ENCODE measurements at places on chromosomes 2 and 18. TPM values are rescaled to one million over a fixed set of nuclear protein-coding genes. Genes with fewer than 3 reads are reported as not detected.
A peak's percentile ranks its signal among the peaks of the same experiment; 100 is the strongest.

DNA sequence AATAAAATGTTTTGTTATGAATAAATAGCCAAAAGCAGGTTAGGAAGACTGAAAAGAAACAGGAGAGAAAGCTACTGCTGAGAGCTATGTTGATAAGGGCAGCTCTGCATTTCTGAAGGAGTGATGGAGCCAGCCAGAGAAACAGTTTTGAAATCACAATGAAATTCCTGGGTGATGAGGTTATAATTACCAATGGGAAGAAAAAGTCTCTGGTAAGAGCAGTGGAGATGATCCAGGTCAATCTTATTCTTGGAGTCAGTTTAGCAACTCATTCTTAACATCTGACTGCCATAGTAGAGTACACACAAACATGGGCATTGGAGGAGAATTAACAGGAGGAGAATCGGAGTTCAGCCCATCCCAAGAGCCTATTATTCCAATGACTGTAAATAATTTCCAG is 2.4 kb downstream of the ALKAL2 start:
- no peak overlapping the region for H3K4me3 ChIP-seq
- no peak overlapping the region for H3K27ac ChIP-seq
- H3K27me3 ChIP-seq: peaks cover 11% of the 10 kb centered on the region
- peaks cover 3% of the 10 kb centered on the region for H3K4me1 ChIP-seq
- peaks cover 3% of the 10 kb centered on the region for H3K36me3 ChIP-seq

- peak; percentile 62 for DNase-seq
- peaks cover 21% of the 10 kb centered on the region for H3K4me1 ChIP-seq
- H3K27ac ChIP-seq: peak overlapping the region; percentile 81
- no peaks in the 10 kb centered on the region for H3K36me3 ChIP-seq
- H3K27me3 ChIP-seq: no peaks in the 10 kb centered on the region
Measured at GRCh38 chr18:57845605-57846074, 42.5 kb upstream of the ATP8B1 start.

DNA sequence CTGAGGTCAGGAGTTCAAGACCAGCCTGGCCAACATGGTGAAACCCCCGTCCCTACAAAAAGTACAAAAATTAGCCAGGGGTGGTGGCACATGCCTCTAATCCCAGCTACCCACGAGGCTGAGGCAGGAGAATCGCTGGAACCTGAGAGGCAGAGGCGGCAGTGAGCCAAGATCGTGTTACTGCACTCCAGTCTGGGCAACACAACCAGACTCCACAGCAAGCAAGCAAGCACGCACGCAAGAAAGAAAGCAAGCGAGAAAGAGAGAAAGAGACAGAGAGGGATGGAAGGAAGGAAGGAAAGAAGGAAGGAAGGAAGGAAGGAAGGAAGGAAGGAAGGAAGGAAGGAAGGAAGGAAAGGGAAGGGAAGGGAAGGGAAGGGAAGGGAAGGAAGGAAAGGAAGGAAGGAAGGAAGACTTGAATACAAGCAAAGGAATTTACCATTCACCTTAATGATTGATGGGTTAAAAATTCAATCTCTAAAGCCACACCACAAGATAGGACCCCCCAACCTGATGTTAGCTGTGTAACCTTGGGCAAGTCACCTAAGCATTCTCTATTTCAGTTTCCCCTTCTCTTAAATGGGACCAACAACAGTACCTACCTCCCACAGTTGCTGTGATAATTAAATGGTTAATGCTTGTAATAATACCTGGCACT is 181.7 kb downstream of the ATAD2B start:
- no peak for DNase-seq
- H3K27me3 ChIP-seq: no peaks in the 10 kb centered on the region
- no peak overlapping the region for H3K27ac ChIP-seq
- no peaks in the 10 kb centered on the region for H3K36me3 ChIP-seq

- H3K27ac ChIP-seq: no peak overlapping the region
- DNase-seq: peak; percentile 33
- no peak overlapping the region for H3K4me3 ChIP-seq
- H3K4me1 ChIP-seq: no peaks in the 10 kb centered on the region
- no peaks in the 10 kb centered on the region for H3K36me3 ChIP-seq
Measured at GRCh38 chr2:155310589-155310988, 612.1 kb downstream of the KCNJ3 start.

GRCh38 chr2:241952816-241953215 is 83.3 kb downstream of the RTP5 start:
- no peak overlapping the region for H3K4me3 ChIP-seq
- H3K36me3 ChIP-seq: no peaks in the 10 kb centered on the region
- no peak overlapping the region for H3K27ac ChIP-seq
- no peak for DNase-seq

DNA sequence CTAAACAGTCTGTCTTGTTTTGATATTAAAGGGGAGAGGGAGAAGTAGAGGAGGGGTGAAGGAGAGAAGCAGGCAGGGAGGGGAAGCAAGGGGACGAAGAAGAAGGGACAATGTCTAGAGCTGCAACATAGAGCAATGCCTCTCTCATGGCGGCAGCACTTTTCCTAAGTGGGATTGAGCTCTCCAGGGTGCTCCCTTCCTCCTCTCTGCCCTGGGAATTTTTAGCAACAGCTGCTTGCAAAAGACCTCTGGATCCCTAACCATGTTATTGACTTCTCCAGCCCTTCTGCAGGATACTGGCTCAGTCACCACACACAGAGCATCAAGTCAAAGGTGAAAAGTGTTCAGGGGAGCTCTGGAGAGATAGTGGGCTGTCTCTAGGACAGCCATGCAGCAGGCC is 734.9 kb downstream of the EPHA4 start:
- H3K4me1 ChIP-seq: no peaks in the 10 kb centered on the region
- H3K27ac ChIP-seq: no peak overlapping the region
- no peaks in the 10 kb centered on the region for H3K27me3 ChIP-seq
- no peak overlapping the region for H3K4me3 ChIP-seq
- DNase-seq: no peak

GRCh38 chr2:150630587-150631235 is 143.2 kb upstream of the RND3 start:
- no peaks in the 10 kb centered on the region for H3K36me3 ChIP-seq
- no peak overlapping the region for H3K4me3 ChIP-seq
- H3K27me3 ChIP-seq: no peaks in the 10 kb centered on the region

DNA sequence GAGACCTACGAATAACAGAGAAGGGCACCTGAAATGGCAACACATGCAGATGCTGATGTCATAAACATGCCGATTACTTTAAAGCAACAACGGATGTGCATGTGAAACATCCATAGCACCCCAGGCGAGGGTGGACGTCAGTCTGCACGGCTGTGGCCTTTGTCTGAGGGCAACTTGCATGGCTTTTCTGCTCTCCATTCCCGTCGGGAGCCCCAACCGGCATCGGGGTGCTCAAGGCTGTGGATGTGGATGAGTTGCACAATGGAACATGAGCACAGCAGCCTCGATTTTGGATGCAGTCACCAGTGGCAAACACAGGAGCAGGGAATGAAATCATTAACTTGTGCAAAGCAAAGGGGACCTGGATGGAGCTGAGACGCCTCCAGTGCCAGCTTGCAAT is 298.2 kb upstream of the SALL3 start:
- no peak overlapping the region for H3K27ac ChIP-seq
- no peak overlapping the region for H3K4me3 ChIP-seq
- DNase-seq: no peak
- no peaks in the 10 kb centered on the region for H3K36me3 ChIP-seq
- H3K27me3 ChIP-seq: no peaks in the 10 kb centered on the region

DNA sequence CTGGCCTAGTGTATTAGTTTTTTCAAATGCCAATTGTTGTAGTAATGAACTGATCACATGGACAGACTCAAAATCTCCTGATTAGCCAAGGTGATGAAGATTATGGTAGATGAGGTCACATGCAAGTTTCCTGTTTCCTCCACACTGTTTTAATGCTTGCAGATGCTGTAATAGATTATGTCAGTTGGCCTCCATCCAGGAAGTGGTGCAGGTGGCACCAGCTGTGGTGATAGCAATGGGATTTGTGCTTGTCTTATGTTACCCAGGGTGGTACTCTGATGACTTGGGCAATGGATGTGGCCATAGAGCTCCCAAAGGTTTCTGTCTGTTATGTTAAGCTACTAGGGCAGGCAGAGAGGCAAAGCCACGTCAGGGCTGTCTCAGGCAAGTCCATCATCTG is 332.9 kb upstream of the DDX18 start:
- no peak for DNase-seq
- no peaks in the 10 kb centered on the region for H3K4me1 ChIP-seq
- H3K27me3 ChIP-seq: no peaks in the 10 kb centered on the region
- H3K27ac ChIP-seq: no peak overlapping the region
- no peak overlapping the region for H3K4me3 ChIP-seq

- no peaks in the 10 kb centered on the region for H3K27me3 ChIP-seq
- no peaks in the 10 kb centered on the region for H3K4me1 ChIP-seq
- no peak for DNase-seq
- no peak overlapping the region for H3K27ac ChIP-seq
- H3K36me3 ChIP-seq: no peaks in the 10 kb centered on the region
Measured at GRCh38 chr2:238947243-238947760, 99.4 kb downstream of the TWIST2 start.

- no peak overlapping the region for H3K27ac ChIP-seq
- peaks cover 26% of the 10 kb centered on the region for H3K27me3 ChIP-seq
- no peaks in the 10 kb centered on the region for H3K36me3 ChIP-seq
Measured at GRCh38 chr2:218033590-218034496, 31.0 kb upstream of the TNS1 start.

GRCh38 chr18:62790871-62791772 is 75.8 kb downstream of the PHLPP1 start:
- no peaks in the 10 kb centered on the region for H3K36me3 ChIP-seq
- H3K27ac ChIP-seq: no peak overlapping the region
- no peak overlapping the region for H3K4me3 ChIP-seq
- H3K27me3 ChIP-seq: no peaks in the 10 kb centered on the region
- peaks cover 4% of the 10 kb centered on the region for H3K4me1 ChIP-seq

GRCh38 chr2:104880076-104880475 is 26.2 kb downstream of the POU3F3 start:
- H3K4me1 ChIP-seq: no peaks in the 10 kb centered on the region
- no peak overlapping the region for H3K27ac ChIP-seq
- no peaks in the 10 kb centered on the region for H3K36me3 ChIP-seq
- no peak for DNase-seq
- H3K4me3 ChIP-seq: no peak overlapping the region
- H3K27me3 ChIP-seq: no peaks in the 10 kb centered on the region

- H3K4me3 ChIP-seq: no peak overlapping the region
- no peaks in the 10 kb centered on the region for H3K36me3 ChIP-seq
- H3K27ac ChIP-seq: no peak overlapping the region
- H3K4me1 ChIP-seq: no peaks in the 10 kb centered on the region
- no peak for DNase-seq
Measured at GRCh38 chr18:27711382-27711781, 465.5 kb downstream of the CDH2 start.

The CNDP1 gene
- not detected for polyA plus RNA-seq

The COL4A4 gene
- polyA plus RNA-seq: not detected

The DLGAP1 gene
- not detected for polyA plus RNA-seq

The NPPC gene
- not detected for polyA plus RNA-seq

The LIPG gene
- polyA plus RNA-seq: 86.3 TPM

The IL37 gene
- polyA plus RNA-seq: not detected

The CD8A gene
- not detected for polyA plus RNA-seq

The PLCD4 gene
- 2.2 TPM for polyA plus RNA-seq

The CD8B2 gene
- not detected for polyA plus RNA-seq

The SKA1 gene
- polyA plus RNA-seq: 6.9 TPM

The UBE2F gene
- polyA plus RNA-seq: 31.6 TPM
